ENCODE measurements at places on chromosomes 11 and 22.

DNA sequence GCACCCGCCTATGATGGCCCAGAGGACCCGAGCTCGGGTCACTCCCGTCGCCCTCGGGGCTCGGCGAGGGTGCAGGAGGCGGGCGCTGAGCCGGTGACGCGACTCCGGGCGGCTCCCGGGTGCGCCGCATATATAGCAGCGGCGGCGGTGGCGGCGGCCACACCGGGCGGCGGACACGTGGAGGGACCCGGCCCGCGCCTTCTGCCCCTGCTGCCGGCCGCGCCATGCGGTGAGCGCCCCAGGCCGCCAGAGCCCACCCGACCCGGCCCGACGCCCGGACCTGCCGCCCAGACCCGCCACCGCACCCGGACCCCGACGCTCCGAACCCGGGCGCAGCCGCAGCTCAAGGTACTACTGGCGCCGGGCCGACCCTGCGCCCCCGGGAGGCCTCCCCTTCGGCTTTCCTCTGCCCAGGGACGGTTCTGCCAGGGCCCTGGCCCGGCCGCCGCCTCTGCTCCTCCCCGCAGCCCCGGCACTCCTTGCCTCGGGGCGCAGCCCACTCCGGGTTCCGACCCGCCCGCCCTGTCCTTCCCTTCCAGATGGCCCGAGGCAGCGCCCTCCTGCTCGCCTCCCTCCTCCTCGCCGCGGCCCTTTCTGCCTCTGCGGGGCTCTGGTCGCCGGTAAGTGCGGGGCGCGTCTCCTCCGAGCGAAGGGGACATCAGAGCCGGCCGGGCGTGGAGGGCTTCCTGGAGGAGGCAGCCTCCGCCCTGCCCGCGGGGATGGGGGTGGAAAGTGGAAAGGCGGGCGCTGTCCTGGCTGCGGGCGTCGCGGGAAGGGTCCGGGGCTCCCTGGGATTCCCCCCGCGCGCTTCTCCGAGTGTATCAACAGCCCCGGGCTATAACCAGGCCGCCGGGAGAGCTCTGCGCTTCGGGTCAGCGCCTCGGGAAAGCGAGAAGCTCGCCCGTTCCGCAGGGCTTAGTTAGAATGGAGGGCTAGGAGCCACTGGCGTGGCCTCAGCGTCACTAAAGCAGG is at the start of gene GAL:
Gene GAL, plus strand, starts transcription at position 160 of the 972 bp plus-strand sequence. Its CDS starts 380 bp downstream, at position 540.
- DNase-seq: no peak

DNA sequence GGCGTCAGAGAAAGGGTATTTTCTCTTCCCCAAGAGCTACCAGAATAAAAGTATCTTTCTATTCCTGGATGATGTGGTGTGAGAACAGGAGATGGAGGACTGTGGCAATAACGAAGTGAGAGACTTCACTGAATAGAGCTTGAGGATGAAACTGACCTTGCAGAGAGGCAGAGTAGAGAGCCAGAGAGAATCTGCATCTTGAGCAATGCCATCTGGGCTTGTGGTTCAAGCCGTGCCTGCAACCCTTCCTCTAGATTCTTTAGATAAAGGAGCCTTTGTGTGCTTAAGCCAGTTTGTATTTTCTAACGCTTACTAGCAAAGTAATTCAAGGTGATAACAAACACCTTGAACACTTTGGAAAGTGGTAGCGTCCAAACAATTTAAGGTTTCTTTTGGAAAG is 2.2 kb downstream of the ME3 start:
- no peak for DNase-seq

GRCh38 chr11:130473056-130473794 is 24.8 kb downstream of the ADAMTS15 start:
- DNase-seq: no peak

DNA sequence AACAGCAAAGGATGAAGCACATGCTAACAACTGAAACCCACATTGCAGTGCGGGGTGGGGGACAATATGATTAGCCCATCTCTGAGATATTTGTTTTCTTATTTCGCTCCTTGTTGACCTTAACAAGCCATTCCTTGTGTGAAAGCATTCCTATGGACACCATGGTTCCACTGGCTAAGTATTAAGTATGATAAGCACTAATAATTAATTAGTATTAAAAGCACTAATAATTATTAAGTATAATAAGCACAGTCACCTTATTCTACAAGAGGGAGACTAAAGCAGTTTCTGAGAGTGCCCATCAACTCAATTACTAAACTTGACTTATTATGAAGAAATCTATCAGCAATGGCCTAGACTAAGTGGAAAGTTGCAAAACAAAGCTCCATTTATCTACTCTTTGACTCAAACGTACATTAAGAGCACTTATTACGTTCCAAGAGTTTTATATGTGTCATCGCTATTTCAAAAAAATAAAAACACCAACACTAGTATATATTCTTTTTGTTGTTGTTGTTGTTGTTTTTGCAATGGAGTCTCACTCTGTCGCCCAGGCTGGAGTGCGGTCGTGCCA is 65.3 kb downstream of the RBFOX2 start:
- no peak for DNase-seq

DNA sequence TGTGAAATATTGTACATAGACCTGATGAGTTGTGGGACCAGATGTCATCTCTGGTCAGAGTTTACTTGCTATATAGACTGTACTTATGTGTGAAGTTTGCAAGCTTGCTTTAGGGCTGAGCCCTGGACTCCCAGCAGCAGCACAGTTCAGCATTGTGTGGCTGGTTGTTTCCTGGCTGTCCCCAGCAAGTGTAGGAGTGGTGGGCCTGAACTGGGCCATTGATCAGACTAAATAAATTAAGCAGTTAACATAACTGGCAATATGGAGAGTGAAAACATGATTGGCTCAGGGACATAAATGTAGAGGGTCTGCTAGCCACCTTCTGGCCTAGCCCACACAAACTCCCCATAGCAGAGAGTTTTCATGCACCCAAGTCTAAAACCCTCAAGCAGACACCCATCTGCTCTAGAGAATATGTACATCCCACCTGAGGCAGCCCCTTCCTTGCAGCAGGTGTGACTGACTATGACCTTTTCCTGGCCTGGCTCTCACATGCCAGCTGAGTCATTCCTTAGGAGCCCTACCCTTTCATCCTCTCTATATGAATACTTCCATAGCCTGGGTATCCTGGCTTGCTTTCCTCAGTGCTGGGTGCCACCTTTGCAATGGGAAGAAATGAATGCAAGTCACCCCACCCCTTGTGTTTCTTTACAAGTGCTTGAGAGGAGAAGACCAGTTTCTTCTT is 12.3 kb downstream of the PIK3IP1 start:
- DNase-seq: no peak

- DNase-seq: no peak
These were observed 15.9 kb downstream of the ALG9 start for GRCh38 chr11:111855506-111855905.

GRCh38 chr11:23991165-23991539 is 505.7 kb upstream of the LUZP2 start:
- DNase-seq: no peak

- no peak for DNase-seq
These were observed 114.5 kb downstream of the NAT10 start for GRCh38 chr11:34219941-34220370.

GRCh38 chr11:35919244-35919643 is 24.6 kb upstream of the LDLRAD3 start:
- DNase-seq: no peak

DNA sequence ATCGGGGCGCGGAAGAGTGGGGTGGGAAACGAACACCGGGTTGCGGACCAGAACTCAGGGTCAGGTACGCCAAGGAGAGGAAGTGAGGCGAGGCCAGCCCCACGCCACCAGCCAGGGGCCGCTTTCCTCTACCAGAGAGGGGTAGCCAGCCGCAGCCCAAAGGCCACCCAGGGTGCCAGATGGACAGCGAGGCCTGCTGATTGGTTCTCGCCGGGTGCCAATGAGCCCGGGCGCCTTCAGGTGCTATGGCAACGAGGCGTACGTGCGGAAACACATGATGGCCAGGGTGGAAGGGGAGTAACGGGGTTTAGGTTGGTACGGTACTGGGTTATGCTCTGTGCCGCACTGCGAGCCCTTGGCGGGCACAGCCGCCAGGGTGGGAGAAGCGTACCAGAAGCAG is 128.9 kb downstream of the SERGEF start:
- no peak for DNase-seq

DNA sequence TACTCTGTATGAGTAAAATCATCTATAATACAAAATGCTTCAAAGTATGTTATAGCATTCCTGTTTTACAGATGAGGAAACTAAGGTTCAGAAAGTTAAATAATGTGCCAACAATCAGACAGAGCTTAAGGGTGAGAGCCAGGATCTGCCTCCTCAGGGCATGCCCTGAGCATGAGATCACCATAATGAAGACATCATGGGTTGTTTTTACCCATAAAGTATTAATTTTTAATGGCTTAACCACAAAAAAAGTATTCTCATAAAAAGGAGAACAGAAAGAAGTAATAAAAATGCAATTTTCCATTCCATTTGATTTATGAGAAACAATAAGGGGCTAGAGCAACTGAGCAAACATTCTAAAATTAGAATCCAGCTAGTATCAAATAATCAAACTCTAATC is 534.3 kb upstream of the ARHGAP42 start:
- DNase-seq: no peak

- no peak for DNase-seq
These were observed 13.7 kb downstream of the APBB1 start for GRCh38 chr11:6405052-6405667.

DNA sequence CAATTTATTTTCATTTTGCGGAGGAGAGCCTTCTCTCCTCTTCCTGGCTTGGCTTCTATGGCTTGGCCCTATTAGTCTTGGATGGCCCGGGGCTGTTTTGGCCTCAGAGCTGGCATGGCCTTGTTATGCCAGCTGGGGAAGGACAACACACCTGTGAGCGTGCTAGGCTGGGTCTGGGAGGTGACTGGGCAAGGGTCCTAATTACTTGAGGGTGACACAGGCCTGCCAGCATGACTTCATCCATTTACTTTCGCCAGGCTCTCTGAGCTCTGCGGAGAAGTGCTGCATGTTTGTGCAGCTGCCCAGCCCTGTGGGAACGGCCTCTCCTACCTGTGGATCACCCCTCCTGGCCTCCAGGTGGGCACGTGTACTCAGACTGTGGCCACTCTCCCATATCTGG is 153.6 kb downstream of the SNX19 start:
- DNase-seq: no peak

DNA sequence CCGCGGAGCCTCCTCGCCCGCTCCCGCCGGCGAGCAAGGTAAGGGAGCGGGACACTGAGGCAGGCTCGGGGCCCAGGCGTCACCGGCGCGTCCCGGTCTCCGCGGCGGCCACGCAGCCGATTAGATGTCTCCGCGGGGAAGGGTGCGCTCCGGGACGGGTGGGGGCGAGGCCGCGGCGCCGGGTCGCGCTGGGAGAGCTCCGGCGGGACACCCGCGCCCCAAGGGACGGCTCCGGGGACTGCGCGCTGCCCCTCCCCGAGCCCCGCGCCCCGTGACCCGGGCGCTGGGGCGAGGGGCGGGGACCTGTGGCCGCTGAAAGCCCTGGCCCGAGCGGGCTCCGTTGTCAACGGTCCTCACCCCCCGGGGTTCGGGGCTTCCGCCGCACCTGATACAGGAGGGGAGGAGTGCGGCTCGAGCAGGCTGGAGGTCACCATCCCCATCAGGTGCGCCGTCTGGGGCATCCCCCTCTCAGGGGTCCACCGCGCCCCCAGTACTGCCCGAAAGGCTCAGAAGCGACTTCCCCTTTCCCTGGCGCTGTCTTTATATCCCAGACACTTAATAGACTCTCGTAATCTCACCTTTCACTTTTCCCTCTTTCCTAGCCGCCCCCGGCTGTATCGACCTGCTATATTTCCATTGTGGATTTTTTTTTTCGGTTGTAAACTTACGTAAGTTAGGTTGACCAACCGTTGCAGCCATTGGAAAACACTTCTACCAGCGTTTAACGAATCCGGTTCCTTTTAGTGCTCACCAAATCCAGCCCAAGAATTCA is 573 bp downstream of the PPFIA1 start:
- DNase-seq: peak; percentile 28

DNA sequence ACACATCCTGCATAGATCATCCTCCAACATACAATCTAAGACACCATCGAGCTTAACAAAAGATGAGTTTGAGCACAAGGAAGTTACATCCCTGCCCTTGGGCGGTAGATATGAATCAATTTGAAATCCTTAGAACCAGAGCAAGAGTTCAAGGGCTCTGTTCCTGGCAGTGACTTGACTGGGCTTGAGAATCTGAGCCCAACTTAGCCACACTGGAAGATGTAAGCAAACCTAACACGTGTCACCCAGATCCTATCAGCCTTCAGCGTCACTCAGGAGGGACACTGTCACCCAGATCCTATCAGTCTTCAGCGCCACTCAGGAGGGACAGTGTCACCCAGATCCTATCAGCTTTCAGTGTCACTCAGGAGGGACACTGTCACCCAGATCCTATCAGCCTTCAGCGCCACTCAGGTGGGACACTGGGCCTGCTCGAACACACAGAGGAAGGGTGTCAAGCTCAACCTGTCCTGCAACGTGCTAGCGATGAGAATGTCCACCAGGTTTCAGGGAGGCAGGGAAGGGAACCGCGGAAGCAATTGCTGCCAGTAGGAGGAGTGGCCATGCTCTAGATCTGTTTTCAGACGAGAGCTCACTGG is 32.8 kb upstream of the CTSD start:
- no peak for DNase-seq

- no peak for DNase-seq
These were observed 5.2 kb upstream of the ASCL2 start for GRCh38 chr11:2275334-2276279.

DNA sequence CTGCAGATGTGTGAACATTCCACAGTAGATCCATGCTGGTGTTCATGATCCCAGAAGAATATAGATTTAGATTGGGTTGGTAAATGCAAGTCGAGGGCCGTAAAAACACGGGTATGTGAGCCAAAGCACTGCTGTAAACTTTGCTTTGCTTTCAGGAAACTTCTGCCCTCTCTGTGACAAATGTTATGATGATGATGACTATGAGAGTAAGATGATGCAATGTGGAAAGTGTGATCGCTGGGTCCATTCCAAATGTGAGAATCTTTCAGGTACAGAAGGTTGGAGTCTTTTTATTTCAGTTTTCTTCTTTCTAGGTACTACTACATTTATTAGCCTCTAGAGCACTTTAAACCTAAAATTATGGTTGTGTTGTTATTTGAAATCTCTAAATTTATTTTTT is 36.2 kb upstream of the TTC36 start:
- no peak for DNase-seq

GRCh38 chr11:21710809-21711208 is 482.1 kb upstream of the ANO5 start:
- DNase-seq: no peak

DNA sequence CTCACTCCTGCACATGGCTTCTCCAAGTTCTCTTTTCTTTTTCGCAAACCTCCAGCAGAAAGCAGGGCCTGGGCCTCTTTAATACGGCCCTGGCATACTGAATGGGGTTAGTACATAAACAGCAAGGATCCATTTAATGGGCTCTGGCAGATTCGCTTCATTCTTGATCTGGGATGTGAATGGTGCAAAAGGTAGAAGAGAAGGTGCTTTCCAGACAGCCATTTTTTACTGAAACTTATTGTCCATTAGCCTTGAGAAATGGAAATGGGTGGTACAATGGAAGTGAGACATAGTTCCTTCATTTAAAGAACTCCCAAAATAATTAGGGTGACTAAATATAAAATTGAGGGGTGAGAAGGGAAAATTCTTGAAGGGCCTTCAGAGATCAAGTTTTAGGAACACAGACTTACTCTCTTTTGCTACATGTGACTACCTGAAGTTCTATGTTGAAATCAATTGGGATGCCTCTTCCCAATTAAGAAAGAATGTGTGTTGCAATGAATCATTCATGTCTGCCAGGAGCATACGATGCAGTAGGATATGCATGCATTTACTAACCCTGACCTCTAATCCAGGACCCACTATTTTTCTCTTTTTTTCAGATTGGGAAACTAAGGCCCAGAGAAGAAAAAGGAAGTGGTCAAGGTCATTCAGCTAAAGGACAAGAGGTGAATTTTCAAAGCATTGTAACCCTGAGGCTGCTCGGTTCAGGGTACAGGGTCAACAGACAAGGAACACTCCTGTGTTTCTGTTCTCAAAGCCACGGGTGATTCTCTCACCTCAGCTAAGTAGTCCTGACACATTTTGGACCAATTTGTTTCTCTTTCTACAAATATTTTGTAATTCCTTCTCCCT is 144.1 kb downstream of the BBOX1 start:
- DNase-seq: no peak

Measured in CD14-positive monocyte (primary cell).